Pulmonary artery endothelial cell (primary cell): ENCODE measurements at places on chromosomes 16 and 17. TPM values are rescaled to one million over a fixed set of nuclear protein-coding genes. Genes with fewer than 3 reads are reported as not detected.

- DNase-seq = no peak
Measured at GRCh38 chr17:36665417-36665816, 64.0 kb downstream of the MRM1 start.

- DNase-seq = peak; percentile 33
Measured at GRCh38 chr16:24838554-24839266, 7.1 kb upstream of the SLC5A11 start.

DNA sequence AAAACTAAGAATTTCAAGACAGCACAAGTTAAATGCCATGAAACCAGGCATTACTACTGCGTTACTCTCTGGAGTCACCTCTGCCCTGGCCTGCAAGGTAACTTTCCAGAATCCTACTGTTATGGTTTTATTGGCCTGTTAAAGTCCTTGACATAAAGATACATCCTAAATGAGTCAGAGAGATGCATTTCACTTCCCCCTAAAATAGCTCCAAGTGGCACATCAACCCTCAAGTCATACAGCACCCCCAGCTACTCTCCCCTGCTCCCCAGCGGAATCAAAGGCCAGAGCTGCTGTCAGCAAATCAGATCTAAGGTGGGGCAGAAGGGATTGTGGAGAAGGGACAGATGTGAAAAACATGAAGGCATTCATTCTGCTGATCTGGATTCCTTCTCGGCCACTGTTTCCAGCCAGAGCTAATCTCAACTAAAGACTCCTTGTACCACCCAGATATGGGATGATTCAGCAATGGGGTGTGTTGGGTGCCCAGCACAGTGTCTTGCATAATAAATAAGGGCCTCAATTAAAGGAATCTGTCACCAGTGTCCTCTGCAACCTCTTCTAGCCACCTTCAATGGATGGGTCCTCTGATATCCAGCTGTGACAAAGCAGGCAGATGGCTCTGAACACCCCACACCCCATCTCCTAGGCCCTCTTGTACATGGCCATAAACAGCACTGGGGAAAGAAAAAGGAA is 8.5 kb upstream of the CCL1 start:
- DNase-seq = no peak

GRCh38 chr16:49277766-49278566 is 3.7 kb downstream of the CBLN1 start:
- DNase-seq = no peak

DNA sequence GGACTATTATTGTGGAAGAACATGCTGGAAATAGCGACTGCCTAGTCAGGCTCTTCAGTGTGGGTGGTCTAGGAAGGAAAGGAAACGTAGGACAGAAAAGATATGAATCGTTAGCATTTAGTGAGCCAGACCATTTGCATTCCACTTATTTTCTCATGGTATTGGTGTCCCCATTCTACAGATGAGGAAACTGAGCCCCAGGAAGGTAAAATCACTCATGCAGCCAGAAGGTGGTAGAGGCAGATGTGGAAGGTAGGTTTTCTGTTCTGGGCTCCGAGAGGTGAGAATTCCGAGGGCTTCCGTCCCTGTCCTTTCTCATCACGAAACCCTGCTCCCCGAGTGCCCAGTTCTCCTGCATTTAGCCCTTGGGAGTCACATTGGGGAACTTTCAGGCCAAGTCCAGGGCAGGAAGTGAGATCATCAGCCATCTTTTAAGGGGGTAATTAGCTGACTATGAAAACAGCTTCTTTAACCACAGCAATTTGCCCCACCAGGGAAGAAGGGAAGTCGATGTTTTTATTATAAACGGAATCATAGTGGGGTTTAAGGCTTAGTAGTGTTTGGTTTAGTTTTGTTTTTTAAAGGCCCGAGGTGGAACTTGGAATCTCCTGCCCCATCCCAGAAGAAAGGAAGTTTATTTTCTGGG is 110.7 kb upstream of the IRX3 start:
- no peak for DNase-seq

DNA sequence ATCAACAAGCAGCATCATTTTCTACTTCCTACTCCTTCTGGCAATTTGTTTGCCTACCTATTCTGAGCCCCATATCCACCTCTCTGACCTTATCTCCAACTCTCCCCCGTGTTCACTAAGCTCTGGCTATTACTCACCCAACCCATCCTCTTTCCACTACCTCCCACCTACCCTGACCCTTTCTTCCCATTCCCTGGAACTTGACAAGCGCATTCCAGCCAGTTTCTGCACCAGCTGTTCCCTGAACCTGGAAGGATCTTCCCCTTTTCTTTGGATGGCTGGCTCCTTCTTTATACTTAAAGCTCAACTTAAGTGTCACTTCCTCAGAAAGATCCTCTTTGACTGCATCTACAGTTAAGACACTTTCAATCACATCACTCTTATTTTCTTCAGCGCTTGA is 2.2 kb downstream of the DCUN1D3 start:
- DNase-seq = no peak

GRCh38 chr17:55750750-55751657 is at the start of gene PCTP:
Gene PCTP, plus strand, starts transcription at chr17:55751051. Its CDS starts 53 bp downstream, at chr17:55751104.
- DNase-seq = peak; percentile 47

GRCh38 chr16:79672524-79672923 is 72.0 kb upstream of the MAF start:
- no peak for DNase-seq

GRCh38 chr17:15742051-15742795 is 10.1 kb downstream of the TBC1D26 start:
- no peak for DNase-seq

GRCh38 chr17:74740641-74741387 is 3.8 kb downstream of the RAB37 start:
- DNase-seq = no peak

- peak; percentile 17 for DNase-seq
Measured at GRCh38 chr17:51764387-51764971, 394.0 kb downstream of the CA10 start.

The PTX4 gene
- total RNA-seq = not detected in 2 replicates

The TEX19 gene
- 0.11 TPM in 1 of 2 replicates, not detected in the other for total RNA-seq

The CFAP97D1 gene
- under 0.01 TPM in 1 of 2 replicates, not detected in the other for total RNA-seq

The USP43 gene
- total RNA-seq = 0.04 and 0.07 TPM in 2 replicates

The HBQ1 gene
- total RNA-seq = 0.21 and 1.5 TPM in 2 replicates

The HSD17B2 gene
- 0.13 and 1.7 TPM in 2 replicates for total RNA-seq

The TNFRSF13B gene
- not detected in 2 replicates for total RNA-seq

The AHSP gene
- not detected in 2 replicates for total RNA-seq
